ENCODE measurements at places on chromosomes 5 and 9.

- DNase-seq: no peak
Measured at GRCh38 chr5:103397739-103398581, 139.4 kb downstream of the MACIR start.

GRCh38 chr5:179427676-179428056, 82.4 kb upstream of the ADAMTS2 start:
- DNase-seq: peak; percentile 63

DNA sequence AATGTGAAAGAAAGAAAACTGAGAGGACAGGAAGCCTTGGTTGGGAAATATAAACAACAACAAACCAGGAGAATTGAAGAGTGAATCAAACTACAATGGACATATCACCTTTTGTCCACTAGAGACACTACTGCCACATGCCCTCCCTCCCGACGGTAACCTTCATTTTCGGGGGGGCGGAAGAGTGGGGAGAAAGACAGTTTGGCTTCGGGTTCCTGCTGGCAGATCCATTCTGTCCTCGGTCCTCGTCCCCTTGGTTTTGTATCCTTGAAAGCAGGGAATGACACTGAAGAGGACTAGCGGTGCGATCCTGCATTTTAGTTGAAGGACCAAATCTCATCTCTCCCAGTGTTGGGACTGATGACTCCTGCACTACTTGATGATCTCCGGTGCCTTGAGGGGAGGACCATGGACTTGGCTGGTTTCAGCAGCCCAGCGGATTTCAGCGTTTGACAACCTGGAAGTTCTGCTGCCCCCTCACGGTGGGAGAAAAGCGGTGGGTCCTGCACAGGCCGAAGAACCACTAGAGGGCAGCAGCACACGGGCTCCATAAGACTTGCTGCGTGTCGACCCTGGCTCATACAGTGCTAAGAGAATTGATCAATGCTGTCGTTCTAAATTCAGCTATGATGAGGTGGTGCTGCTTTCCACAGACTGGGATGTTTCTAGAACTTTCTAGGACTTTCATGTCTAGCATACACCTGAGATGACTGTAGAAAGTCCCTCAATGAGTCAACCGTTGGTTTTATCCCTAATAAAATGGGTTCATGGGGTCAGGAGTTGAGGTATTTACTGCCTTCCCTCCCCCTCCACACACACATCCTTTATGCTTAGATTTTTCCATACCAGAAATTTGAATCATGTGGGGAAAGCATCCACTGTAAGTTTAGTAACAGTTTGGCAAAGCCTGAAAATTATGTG, 15.1 kb upstream of the ZNF131 start:
- peak; percentile 94 for DNase-seq

- DNase-seq: no peak
Measured at GRCh38 chr5:122236270-122237040, 75.6 kb upstream of the SNCAIP start.

DNA sequence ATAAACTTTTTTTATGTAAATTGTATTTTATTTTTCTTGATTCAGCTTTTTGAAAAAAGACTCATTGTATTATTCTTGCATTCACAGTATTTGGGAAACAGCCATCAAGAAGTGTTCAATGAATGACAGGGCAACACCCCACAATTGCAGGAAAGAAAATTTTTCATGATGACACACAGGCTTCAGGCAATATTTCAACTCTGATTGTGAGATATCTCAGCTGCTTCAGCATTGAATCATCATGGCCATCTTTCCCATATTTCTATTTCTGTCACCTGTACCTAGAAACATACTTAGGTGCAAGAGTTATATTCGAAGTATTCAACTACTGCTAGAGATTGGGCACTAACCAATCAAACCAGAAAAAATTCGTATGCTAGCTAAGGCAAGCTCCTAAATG, 446.0 kb downstream of the ISL1 start:
- DNase-seq: no peak

GRCh38 chr9:111294691-111295451, 35.2 kb downstream of the OR2K2 start:
- DNase-seq: no peak

GRCh38 chr5:74357827-74358226, 282.7 kb downstream of the ENC1 start:
- no peak for DNase-seq

DNA sequence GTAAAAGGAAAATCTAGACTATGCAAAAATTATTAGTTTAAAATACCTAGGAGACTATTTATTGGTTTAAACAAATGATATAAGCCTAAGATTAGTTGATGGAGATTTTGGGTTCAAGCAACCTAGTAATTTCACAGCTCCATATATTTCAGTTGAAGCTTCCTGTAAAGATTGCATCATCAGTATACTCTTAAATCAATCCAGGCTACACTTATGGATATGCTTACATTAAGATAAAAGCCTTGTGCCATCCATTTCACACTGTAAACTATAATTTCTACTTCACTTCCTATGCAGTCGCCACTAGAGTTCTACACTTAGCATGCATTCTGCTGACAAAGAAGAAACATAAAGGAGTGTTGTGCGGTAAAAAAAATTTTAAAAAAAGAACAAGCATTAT, 7.3 kb upstream of the LIX1 start:
- DNase-seq: no peak

GRCh38 chr5:81424728-81425127, 30.8 kb upstream of the ACOT12 start:
- DNase-seq: no peak

GRCh38 chr5:69160651-69161050, 6.3 kb upstream of the CCNB1 start:
- DNase-seq: no peak

DNA sequence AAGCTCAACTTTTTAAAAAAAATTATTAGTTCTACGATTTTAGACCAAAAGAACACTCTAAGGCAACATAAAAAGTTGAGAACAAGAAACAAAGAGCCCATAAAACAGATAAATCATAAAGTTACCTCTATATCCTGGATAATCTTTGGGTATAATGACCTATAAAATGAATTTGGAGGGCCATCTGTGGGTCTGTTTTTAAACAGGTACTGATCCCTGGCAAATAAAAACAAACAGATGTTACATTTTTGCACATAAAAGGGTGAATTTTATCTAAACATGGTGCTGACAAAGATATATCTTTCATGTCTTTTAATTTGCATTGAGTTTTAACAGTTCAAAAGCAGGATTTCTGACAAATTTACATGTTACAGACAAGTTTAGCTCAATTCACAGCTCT, 107.6 kb downstream of the FBXW11 start:
- no peak for DNase-seq

DNA sequence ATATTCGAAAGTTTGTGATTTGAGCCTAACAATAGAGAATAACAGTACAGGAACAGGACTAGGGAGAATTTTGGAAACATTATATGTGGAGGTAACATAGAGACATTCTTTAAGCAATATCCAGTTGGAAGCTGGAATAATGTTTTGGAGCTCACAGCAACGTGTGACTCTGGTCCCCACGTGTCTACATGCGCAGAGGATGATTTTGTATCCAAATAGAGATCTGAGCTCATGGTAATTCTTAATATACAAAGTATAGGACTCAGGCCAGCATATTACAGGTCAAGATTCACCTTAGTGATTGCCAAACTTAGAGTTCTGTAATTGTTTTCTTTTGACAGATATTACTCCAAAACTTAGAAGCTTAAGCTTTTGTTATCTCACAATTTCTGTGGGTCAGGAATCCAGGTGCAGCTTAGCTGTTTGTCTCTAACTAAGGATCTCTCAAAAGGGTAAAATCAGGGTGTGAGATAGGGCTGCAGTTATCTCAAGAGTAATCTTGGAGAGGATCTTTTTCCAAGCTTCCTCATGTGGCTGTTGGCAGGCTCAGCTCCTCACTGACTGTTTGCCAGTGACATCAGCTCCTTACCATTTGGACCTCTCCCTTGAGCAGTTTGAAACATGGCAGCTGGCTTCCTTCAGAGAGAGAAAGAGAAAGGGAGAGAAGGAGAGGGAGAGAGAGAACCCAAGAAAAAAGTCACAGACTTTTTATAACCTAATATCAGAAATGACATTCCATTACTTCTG, 272.0 kb upstream of the ZNF462 start:
- no peak for DNase-seq

- DNase-seq: peak; percentile 69
Measured at GRCh38 chr9:37438359-37438758, 15.9 kb downstream of the GRHPR start.

DNA sequence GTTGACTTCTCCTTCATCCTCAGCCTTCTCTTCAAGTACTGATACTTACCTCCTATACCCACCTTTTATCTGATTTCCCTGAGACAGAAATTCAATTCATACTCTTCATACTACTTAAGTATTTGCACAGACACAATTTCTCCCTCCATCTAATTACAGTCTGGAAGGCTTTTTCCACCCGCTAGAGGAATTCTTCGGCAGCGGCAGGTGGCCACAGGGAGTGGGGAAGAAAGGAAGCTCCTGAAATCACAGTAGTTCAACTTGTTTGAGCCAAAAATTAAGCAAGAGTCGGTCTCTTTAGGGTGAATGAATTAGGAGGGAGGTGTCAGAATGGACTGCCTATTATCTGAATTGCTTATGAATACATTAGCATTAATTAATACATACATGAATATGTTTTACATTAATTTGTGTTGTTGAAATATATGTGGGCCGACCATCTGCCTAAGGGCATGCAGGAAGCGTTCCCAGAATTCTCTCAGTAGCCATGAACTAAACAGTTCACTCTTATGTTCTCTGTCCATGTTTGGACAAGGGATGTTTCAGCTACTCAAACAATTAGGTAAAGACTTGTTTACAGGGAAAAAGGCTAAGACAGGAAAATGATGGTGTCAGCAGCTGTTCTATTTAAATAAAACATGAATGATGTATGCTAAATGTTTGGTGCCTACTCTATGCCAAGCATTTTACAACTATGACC, 101.4 kb upstream of the SMARCA2 start:
- no peak for DNase-seq

DNA sequence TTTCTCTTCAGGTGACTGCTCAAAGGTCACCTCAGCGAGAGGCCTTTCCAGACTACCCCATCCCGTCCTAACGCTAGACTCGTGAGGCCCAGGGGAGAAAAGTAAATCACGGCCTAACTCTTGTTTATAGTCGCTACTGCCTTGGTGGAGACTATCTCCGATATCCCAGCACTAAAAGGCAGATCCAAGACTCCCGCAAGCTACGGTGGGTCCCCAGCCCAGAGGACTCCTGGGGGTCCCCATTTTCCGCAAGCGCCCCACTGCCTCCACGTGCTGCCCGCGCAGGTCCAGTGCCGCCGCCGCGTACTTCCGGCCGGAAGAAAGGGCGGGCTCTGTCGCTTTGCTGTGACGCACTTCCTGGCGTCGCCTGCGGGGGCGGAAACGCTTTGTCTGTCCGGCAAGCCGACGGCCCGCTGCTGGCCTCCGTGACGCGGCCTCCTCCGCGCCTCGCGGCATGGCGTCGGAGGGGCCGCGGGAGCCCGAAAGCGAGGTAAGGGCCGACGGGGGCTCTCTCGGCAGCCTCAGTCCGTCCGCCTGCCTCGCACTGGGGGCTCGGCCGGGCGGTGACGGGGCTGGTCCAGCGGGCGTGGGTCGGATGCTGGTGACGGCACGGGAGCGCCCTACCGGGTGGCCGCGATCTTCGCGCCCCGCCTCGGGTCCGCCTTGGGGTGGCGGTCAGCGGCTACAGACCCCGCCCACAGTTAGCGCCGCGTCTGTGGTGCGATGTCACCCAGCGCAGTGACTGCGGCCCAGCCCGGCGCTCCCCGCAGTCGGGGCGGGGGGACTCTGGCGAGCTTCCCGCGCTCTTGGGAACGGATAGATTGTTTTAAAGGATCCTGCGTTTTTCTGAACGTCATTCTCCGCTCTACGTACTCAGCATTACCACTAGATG, at the start of gene SECISBP2:
TSS of gene SECISBP2 (plus strand) at position 378 of the 892 bp plus-strand sequence. CDS start at position 455, 77 bp downstream.
- peak; percentile 97 for DNase-seq

GRCh38 chr5:151042453-151043093, 22.2 kb downstream of the GPX3 start:
- peak; percentile 55 for DNase-seq

- no peak for DNase-seq
Measured at GRCh38 chr5:66074901-66075300, 69.2 kb upstream of the SREK1 start.

- no peak for DNase-seq
Measured at GRCh38 chr5:79489773-79490172, 24.2 kb downstream of the HOMER1 start.

GRCh38 chr9:21317956-21318923, 13.1 kb upstream of the IFNA5 start:
- no peak for DNase-seq

- no peak for DNase-seq
Measured at GRCh38 chr5:120749737-120750136, 285.6 kb downstream of the PRR16 start.

DNA sequence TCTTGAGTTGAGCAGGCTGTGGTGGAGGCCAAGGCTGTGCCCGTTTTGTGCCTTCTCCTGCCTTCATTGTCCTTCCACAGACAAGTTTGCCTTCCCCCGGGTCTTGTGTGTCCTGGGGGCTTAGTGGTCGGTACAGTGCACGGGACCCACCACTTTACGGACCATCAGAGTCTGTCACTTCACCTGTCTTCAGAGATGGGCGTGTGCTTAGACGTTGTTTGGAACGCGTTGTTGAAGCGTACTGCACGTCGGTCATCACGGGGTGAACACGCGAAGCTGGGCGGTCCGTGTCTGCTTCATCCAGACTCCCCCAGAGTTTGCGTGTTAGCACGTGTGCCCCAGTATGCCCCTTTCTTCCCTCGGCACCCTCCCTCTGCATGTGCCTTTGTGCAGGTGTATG, 24.8 kb downstream of the CEP72 start:
- peak; percentile 44 for DNase-seq

GRCh38 chr9:27426511-27427271, 97.4 kb upstream of the IFNK start:
- DNase-seq: no peak

GRCh38 chr5:167777746-167778145, 513.7 kb upstream of the WWC1 start:
- no peak for DNase-seq

DNA sequence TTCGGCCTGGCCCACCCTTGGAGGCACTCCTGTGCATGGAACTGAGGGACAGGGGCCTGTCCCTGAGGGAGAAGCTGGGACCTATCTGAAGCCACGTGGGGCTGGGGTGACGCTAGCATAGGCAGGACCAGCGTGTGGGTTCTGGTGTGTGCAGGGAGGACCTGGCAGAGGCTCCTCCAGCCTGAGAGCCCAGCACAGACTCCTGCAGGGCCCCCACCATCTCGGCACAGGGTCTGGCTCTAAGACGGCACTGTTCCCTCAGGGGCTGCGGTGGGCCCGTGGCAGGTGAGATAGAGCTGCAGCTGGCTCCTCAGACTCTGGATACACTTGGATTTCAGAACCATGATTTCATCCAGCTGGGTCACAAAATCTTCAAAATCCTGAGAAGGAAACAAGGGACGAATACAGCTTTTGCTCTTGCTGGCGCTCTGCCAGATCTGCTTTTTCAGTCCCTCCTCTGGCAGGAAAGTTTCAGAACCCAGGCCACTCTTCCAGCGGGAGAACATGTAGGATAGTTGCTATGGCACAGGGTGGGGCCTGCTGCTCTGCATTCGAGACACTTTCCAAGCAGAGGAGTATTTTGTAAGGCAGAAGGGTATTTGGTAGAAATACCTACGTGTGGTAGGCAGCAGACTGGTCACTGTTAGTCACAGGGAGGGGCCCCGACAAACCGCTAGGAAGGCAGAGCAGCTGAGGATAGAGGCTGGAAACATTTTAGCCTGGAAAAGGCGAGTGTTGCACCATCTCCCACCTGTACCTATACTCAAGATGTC, 74.7 kb downstream of the KIF24 start:
- DNase-seq: no peak

- DNase-seq: no peak
Measured at GRCh38 chr5:32600054-32600622, 14.8 kb downstream of the SUB1 start.

All from cardiac septum (tissue), 1 donor.